ENCODE measurements at places on chromosomes 4 and X. TPM values are rescaled to one million over a fixed set of nuclear protein-coding genes. Genes with fewer than 3 reads are reported as not detected.

NXF2 gene
- total RNA-seq, result not detected

SSX3 gene
- not detected for total RNA-seq

CENPU gene
- 8.5 TPM for total RNA-seq

LUZP4 gene
- total RNA-seq, result not detected

OTC gene
- not detected for total RNA-seq

HPSE gene
- 1.0 TPM for total RNA-seq

DNA sequence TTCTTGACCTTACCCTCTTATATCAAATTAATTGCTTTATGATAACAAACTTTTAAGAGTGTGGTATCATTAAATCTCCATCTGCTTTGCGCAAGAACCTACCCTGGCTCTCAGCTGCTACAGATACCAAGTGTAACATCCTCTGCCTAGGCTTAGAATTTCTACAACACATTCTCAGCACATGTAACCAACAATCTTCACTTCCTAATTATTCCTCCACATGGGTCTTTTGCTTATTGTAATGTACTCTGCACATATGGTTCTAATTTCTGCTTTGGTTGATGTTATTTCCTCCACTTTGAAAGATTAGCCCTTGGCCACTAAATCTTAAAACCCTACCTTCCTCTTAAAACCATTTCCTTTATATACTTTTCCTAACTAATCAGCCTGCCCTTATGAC is 242.4 kb downstream of the ARHGAP24 start:
- DNase-seq, result peak; percentile 45

DNA sequence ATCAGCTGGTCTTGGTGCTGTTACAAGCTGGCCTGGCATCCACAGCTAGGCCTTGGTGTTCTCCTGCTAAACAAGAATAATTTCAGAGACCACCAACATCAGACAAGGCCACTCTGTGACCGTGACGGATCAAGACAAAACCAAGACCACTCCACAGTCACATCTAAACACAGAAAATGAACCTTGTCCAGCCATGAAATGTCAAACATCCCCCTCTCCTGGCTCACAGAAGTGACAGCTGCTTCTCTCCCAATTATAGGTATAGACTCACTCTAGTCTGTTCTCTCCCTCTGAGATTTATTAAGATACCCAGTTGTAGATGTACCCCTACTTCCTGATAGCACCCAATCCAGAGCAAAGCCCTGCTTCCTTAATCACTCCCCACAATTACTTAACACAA is 40.4 kb downstream of the EFHC2 start:
- no peak for DNase-seq

DNA sequence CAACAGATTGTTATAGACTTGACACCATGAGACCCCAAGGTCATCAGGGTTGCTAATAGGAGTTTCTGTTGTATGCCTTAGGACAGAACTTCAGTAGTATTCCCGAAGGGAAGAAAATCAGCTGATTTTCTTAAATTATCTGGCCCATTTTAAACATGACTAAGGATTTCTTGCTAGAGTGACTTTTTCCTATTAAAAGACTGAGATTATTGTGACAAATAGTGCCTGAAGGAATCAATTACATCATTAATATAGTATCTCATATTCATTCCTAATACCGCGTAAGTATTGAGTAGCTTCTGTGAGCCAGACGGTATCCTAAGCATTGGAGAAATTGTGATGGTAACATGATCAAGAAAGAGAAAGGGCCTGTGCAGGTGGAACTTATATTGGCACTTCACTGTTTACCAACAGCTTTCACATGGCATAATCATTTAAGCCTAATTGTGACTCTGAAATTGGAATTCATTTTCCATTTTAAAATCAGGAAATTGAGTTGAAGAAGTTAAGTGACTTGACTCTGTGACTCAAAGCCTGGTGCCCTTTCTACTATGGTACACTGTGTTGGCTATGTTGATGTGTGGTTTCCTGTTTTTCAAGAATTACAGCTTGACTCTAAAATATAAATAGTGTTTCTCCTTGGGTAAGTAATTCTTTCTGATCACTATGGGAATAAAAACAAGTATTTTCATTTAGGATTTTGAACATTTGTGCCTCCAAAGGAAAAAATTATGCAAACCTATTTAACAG is 4.1 kb downstream of the AFF1 start:
- DNase-seq, result peak; percentile 47

GRCh38 chr4:87209182-87209581 is 11.2 kb downstream of the KLHL8 start:
- DNase-seq, result peak; percentile 27

- DNase-seq, result peak; percentile 49
These were observed 3.4 kb downstream of the TEX13B start for GRCh38 chrX:107978707-107979307.

DNA sequence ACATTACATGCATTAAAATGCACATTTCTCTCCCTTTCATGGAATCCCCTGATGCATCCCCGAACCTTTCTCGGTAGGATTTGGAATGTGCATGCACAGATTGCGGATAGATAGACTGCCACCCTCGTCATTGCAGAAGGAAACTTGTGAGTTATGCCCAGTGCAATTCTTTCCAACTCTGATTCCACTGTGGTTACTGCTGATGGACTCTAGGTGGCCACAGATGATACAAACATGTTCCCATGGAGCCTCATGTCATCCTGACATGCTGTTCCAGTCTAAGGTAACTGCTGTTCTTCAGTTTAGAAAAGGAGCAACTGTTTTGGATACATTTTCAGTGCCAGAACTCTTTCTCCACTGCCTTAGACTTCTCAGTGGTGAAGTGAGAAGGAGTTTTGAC is 9.1 kb upstream of the VCX3B start:
- no peak for DNase-seq

GRCh38 chrX:132025041-132025440 is 1.9 kb downstream of the STK26 start:
- no peak for DNase-seq

Measured in GM23248 (cell line).